ENCODE measurements at places on chromosomes 5 and 9.

GRCh38 chr5:158049459-158049858 lies 190.5 kb upstream of the CLINT1 start:
- no peaks in the 10 kb centered on the region for H3K27me3 ChIP-seq
- H3K27ac ChIP-seq = no peak overlapping the region
- H3K4me1 ChIP-seq = no peaks in the 10 kb centered on the region

- H3K27ac ChIP-seq = peak within 1 kb of the TSS; percentile 88
- H3K4me3 ChIP-seq = peak within 1 kb of the TSS; percentile 45
- no peaks in the 10 kb centered on the region for H3K36me3 ChIP-seq
- DNase-seq = peak; percentile 43
- no peaks in the 10 kb centered on the region for H3K27me3 ChIP-seq
Measured at GRCh38 chr5:81393783-81394718, at the start of gene ACOT12. TSS of gene ACOT12 (minus strand) at chr5:81394134. CDS start at chr5:81394114, 20 bp downstream.

GRCh38 chr9:9612755-9613154 lies 1000.0 kb downstream of the PTPRD start:
- no peaks in the 10 kb centered on the region for H3K36me3 ChIP-seq
- DNase-seq = no peak
- H3K27ac ChIP-seq = no peak overlapping the region
- no peaks in the 10 kb centered on the region for H3K4me1 ChIP-seq
- H3K27me3 ChIP-seq = no peaks in the 10 kb centered on the region

GRCh38 chr5:111628901-111629300 lies 116.6 kb upstream of the STARD4 start:
- no peak overlapping the region for H3K4me3 ChIP-seq
- no peaks in the 10 kb centered on the region for H3K27me3 ChIP-seq
- peaks cover 3% of the 10 kb centered on the region for H3K4me1 ChIP-seq

GRCh38 chr9:135310134-135310533 lies 169.4 kb upstream of the PPP1R26 start:
- no peaks in the 10 kb centered on the region for H3K36me3 ChIP-seq
- no peak for DNase-seq
- H3K27ac ChIP-seq = no peak overlapping the region
- H3K4me1 ChIP-seq = no peaks in the 10 kb centered on the region
- H3K4me3 ChIP-seq = no peak overlapping the region

GRCh38 chr5:130424341-130424740 lies 520.1 kb downstream of the CHSY3 start:
- DNase-seq = no peak
- H3K4me1 ChIP-seq = no peaks in the 10 kb centered on the region
- no peaks in the 10 kb centered on the region for H3K27me3 ChIP-seq
- H3K36me3 ChIP-seq = no peaks in the 10 kb centered on the region
- no peak overlapping the region for H3K4me3 ChIP-seq

GRCh38 chr5:77282337-77283027 lies 72.0 kb downstream of the PDE8B start:
- peaks cover 15% of the 10 kb centered on the region for H3K4me1 ChIP-seq
- H3K27me3 ChIP-seq = no peaks in the 10 kb centered on the region
- H3K4me3 ChIP-seq = no peak overlapping the region
- H3K27ac ChIP-seq = peak overlapping the region; percentile 36

DNA sequence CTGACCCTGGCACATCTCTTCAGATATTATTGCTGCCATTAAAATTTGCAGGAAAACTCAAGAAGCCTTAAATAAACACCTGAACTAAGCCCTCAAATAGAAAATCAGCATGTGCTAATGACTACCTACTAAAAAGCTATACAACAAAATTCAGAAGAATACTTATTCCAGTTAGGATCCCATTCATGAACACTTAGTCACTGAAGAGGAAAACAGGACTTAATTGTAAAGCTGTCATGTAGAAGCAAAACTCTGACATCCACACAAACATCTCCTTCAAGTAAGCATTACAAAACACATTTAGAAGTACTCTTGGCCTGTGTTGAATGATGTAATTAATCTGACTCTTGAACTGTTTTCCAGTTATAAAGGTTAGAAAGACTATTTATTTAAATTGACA lies 19.9 kb downstream of the ELL2 start:
- H3K4me1 ChIP-seq = peaks cover 5% of the 10 kb centered on the region
- DNase-seq = no peak
- no peaks in the 10 kb centered on the region for H3K27me3 ChIP-seq
- no peak overlapping the region for H3K4me3 ChIP-seq
- H3K36me3 ChIP-seq = peaks cover 6% of the 10 kb centered on the region
- no peak overlapping the region for H3K27ac ChIP-seq

- H3K36me3 ChIP-seq = no peaks in the 10 kb centered on the region
- no peak overlapping the region for H3K27ac ChIP-seq
- no peaks in the 10 kb centered on the region for H3K27me3 ChIP-seq
- peaks cover 10% of the 10 kb centered on the region for H3K4me1 ChIP-seq
Measured at GRCh38 chr5:131280417-131280816, 16.6 kb downstream of the CDC42SE2 start.

GRCh38 chr5:33842456-33842855 lies 49.3 kb downstream of the ADAMTS12 start:
- no peak overlapping the region for H3K4me3 ChIP-seq
- H3K27me3 ChIP-seq = no peaks in the 10 kb centered on the region
- DNase-seq = no peak
- H3K36me3 ChIP-seq = no peaks in the 10 kb centered on the region
- H3K27ac ChIP-seq = no peak overlapping the region

DNA sequence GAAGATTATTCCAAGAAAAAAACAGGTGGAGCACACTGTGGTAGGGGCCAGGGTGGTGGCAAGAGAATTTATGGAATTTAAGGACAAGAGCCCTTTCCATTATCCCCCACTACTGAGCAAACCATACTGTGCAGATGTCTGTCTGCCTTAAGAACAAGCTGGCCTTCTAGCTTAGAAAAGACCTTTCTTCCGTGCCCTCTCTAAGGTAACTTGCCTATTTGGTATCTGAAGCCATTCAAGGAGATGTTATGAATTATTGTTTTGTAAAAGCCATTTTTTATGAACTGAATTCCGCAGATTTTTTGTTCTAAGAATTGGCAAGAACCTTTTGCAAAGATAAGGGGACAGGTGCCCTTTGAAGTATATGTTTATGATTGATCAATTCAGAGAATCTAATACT lies 20.9 kb downstream of the GRAMD2B start:
- H3K27ac ChIP-seq = no peak overlapping the region
- H3K36me3 ChIP-seq = peaks cover 4% of the 10 kb centered on the region
- no peak overlapping the region for H3K4me3 ChIP-seq

DNA sequence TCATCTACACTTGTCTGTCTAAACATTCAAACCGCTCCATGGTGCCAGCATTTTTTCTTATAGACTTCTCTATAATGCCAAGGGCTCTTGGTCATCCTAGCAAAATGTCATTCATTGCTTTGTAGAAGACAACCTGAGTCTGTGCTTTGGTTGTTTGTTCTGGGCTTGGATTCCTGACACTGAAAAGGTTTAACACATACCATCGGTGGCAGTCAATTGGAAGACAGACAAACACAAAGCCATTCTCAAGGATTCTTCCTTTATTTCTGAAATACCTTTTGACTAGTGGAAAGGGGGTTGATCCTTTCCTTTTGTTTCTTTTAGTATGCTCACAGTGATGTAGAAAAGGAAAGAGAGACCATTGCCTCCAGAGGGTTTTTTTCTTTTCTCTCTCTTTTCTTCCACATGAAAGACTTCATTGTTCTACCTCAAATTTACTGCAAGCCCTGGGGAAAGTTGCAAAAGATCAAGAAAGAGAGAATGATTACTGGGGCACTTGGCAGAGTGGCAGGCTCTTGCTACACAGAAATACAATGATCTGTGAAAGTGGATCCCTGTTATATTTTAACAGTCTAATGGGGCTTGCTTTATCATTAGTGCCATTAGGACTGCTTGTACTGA lies 66.4 kb upstream of the TMC1 start:
- H3K27me3 ChIP-seq = no peaks in the 10 kb centered on the region
- no peak overlapping the region for H3K4me3 ChIP-seq
- peaks cover 21% of the 10 kb centered on the region for H3K4me1 ChIP-seq

- H3K27ac ChIP-seq = no peak overlapping the region
- no peak overlapping the region for H3K4me3 ChIP-seq
- no peaks in the 10 kb centered on the region for H3K27me3 ChIP-seq
Measured at GRCh38 chr5:90483206-90483605, 8.5 kb downstream of the POLR3G start.

DNA sequence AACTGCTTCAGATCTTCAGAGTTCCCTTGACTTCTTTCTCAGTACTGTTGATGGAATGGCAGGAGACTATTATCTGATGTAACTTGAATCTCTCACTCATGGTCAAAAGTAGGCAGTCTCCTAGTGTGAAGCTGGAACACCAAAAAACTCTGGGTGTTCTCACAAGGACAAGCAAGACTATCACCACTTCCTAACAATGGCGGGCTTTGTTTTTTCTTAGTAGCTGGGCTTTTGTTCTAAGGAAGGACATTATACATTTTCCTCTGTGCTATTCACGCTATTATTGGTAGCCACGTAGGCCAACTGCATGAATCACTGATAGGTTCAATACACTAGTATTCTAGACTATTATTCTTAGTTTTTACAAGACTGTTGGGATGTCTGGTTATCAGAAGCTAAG lies 67.7 kb upstream of the ATG10 start:
- no peaks in the 10 kb centered on the region for H3K27me3 ChIP-seq
- H3K4me1 ChIP-seq = no peaks in the 10 kb centered on the region
- no peak for DNase-seq
- H3K36me3 ChIP-seq = no peaks in the 10 kb centered on the region
- H3K4me3 ChIP-seq = no peak overlapping the region

GRCh38 chr5:141484310-141484640 lies 555 bp upstream of the PCDHGC4 start:
- H3K4me1 ChIP-seq = no peaks in the 10 kb centered on the region
- no peak overlapping the region for H3K4me3 ChIP-seq
- H3K27me3 ChIP-seq = peaks cover 2% of the 10 kb centered on the region
- no peak for DNase-seq
- H3K36me3 ChIP-seq = no peaks in the 10 kb centered on the region

DNA sequence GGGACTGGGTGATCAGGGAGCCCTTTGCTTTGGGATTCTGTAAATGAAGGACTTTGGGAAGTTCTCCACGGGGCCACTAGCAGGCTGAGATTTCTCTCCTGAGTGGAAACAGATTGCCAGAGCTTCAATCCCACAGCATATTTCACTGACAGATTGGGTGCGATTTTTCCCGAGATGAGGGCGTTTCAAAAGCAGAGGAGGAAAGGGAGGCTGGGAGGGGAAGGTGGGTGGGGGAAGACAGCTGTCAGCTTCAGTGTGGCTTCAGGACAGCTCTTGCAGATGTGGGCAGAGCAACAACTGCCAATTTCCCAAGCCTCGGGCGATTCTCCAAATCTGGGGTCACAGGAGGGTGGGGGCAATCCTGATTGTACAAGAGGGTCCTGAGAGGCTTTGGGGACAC lies 258.5 kb upstream of the ADRA1B start:
- no peak overlapping the region for H3K27ac ChIP-seq
- H3K4me3 ChIP-seq = no peak overlapping the region
- no peak for DNase-seq

DNA sequence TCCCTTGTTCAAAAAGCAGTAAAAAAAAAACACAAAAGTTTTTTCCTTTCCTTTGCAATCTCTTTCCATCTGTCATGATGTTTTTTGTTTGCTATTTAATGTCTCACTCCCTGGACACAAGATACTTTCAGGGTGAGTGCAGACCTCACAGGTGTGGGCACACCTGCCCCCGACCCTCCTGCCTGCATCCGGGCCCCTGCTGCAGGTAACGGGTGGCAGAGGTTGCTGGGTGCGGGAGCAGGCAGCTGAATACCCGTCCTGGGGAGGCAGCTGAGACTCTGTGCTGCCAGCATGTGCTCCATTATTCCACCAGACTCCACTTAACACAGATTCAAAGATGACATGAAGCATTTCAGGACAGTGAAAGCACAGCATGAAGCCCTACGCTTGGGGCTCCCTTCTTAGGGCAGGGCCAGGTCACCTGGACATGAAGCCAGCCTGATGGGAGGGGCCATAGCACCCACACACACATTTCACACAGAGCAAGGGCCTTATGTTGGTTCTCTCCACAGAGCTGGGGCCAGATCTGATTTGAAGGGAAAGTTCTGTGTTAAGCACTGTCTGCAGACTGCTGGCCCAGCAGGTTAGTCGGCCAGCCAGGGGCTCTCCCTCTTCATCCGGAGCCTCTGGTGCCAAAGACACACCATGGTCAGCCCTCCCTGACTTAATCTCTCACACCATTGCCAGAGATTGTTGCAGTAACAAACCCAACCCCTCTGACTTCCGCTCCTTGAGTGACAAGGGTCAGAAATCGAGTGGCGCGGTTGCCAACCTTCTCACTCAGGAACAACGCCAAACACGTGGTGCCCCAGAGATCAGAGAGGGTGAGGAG lies 13.0 kb downstream of the NEK6 start:
- H3K27ac ChIP-seq = peak overlapping the region; percentile 83
- no peaks in the 10 kb centered on the region for H3K36me3 ChIP-seq
- DNase-seq = no peak
- peaks cover 69% of the 10 kb centered on the region for H3K4me1 ChIP-seq
- no peaks in the 10 kb centered on the region for H3K27me3 ChIP-seq
- no peak overlapping the region for H3K4me3 ChIP-seq

- H3K4me1 ChIP-seq = peaks cover 40% of the 10 kb centered on the region
- H3K27me3 ChIP-seq = no peaks in the 10 kb centered on the region
- no peak for DNase-seq
Measured at GRCh38 chr5:140145256-140145655, 19.5 kb downstream of the IGIP start.

DNA sequence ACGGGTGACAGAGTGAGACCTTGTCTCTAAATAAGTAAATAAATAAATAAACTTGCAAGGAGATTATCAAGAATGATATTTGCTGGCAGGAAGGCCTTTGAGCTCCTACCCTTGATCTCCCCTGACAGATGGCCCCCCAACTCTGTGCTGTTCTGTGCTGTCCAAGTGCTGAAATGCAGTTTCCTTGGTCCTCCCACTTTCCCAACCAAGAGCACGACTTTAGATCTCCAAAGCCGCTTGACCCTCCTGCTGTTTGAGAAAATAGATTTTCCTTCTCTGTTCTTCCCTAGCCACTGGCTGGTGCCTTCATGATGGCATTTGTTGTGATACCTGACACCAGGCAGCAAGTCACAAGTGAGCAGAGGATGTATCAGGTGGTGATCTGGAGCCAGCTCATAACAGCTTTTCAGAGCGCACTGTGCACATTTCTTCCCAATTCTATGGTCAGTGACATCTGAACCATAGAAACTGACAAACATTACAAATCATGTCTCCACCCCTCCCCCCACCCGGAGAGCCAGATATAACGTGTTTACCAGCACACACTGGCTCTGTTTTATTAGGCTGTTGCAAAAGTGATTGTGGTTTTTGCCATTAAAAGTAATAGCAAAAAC lies 80.0 kb upstream of the PUM3 start:
- no peaks in the 10 kb centered on the region for H3K27me3 ChIP-seq
- no peak for DNase-seq
- H3K4me3 ChIP-seq = no peak overlapping the region
- H3K27ac ChIP-seq = no peak overlapping the region

- no peaks in the 10 kb centered on the region for H3K27me3 ChIP-seq
- peaks cover 2% of the 10 kb centered on the region for H3K4me1 ChIP-seq
- no peaks in the 10 kb centered on the region for H3K36me3 ChIP-seq
- DNase-seq = no peak
Measured at GRCh38 chr5:123549256-123549904, 37.4 kb downstream of the CSNK1G3 start.
